ENCODE measurements at places on chromosomes 2 and 18. TPM values are rescaled to one million over a fixed set of nuclear protein-coding genes. Genes with fewer than 3 reads are reported as not detected.

DNA sequence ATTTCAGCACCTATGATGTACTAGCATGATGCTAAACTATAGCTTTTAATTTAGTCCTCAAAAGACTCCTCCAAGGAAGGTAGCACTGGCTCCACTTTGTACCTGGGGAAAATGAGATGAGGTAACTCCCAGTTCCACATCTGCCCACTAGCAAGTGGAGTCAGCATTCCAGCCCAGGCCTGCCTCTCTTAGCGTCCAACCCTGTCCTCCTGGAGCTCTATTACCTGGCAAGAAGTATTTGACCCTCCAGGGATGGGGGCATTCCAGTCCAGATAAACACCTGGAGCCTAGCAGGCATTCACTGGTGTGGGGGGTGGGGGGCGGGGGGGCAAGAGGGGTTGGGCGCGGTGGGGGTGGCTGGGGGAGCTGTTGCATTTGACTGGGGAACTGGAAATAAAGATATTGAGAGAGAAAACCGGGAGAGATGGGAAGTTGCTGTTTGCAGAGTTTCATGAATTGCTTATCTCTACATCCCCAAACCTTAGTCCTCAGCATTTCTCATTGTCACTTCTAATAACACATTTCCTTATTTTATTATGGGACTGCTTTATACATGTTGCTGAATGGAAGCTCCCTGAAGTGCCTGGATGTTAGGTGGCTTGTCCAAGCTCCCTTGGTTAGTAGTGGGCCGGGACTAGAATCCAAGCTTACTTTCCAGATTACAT, 22.0 kb upstream of the FZD5 start:
- DNase-seq = no peak

DNA sequence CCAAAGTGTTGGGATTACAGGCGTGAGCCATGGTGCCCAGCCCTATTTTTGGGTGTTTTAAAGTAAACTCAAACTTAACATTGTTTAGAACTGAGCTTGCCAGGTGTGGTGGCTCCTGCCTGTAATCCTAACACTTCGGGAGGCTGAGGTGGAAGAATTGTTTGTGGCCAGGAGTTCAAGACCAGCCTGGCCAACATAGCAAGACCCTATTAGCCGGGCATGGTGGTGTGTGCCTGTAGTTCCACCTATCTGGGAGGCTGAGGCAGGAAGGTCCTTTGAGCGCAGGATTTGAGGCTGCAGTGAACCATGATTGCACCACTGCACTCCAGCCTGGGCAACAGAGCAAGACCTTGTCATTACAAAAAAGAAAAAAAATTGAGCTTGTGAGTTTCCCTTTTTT, 17.5 kb downstream of the SFTPB start:
- DNase-seq = no peak

DNA sequence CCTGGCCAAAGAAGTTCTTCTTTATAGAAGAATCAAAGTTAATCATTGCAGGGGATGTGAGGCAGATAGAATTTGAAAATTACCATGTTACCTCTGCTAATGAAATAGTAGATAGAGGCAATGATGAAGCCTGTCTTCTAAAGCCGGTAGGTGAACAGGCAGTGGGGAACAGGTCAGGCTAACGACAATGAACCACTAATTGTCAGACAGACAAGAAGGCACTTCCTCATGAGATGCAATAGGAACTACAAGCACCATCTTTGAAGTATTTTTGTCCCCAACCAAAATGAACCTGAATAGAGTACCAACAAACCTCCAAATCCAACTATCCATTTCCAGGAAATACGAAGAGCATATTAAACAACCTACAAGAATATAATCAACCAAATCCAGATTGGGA, 41.6 kb upstream of the RAB31 start:
- no peak for DNase-seq

- no peak for DNase-seq
Observed at GRCh38 chr18:26301681-26302080, 75.4 kb downstream of the TAF4B start.

DNA sequence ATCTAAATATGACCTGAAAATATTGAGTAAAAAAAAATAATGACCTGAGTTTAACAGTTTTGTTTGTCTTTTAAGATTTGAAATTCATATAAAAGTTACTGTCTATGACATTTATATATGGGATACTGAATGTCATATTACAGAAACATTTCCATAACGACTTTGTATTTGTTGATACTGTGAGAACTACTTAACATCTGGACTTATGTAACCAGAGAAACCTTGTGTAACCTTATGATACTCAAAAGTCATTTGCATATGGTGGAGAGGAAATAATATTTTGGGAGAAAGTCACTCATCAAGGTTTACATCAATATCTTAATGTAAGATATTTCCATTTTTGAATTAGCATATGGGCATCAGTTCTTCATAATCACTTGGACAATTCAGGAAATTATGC, 12.6 kb downstream of the MFSD6 start:
- DNase-seq = no peak

DNA sequence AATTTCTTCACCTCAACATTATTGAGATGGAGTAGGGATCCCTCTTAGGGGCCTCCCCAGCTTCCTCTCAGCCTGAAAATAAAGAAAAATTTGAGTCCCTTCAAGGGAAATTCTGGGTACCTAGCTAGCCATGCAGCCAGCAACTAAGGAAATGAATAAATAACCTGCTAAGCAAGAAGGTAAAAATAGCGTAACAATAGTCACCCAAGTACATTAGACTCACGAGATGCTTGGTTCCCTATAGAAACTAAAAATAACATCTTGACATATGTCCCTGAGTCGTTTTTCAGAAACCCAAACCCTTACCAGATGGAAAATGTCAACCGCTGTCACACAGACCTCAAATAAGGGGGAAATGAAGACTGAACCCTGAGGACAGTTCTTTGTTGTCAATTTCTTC, 51.9 kb downstream of the CACNB4 start:
- DNase-seq = no peak

DNA sequence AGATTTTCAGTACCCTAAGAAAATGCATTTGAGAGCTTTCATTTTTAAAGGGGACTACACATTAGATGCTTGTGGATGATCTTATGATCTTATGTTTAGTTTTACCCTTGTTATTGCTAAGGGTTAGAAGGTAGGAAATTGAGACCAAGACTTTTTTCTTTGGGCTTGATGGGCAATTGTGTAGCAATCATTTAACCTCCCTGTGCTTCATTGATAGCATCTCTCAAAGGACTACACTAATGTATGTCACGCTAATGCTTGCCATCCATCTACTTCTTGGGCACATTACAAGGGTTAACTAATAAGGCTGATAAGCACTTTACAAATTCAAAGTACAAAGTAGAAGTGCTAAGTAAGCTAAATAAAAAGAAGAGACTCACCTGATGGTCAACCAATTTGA, 189.3 kb upstream of the LRP1B start:
- no peak for DNase-seq

DNA sequence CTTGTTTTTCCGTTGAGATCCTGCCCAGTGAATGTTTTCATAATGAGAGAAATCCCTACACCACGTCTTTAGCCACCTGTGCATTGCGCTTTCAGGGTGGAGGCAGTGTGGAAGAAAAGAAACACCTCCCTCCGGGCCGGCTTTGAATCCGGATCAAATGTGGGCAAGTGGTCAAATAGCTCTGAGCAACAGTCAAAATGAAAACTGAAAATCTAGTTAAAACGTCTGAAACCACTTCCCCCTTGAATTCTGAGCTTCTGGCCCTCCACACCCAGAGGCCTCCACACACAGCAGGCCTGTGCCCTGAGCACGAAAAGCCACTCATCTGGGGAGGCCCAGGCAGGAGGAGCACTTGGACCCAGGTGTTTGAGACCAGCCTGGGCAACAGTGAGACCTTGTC, 263.6 kb upstream of the SALL3 start:
- DNase-seq = no peak

- DNase-seq = no peak
Observed at GRCh38 chr2:120517751-120518469, 172.0 kb downstream of the INHBB start.

DNA sequence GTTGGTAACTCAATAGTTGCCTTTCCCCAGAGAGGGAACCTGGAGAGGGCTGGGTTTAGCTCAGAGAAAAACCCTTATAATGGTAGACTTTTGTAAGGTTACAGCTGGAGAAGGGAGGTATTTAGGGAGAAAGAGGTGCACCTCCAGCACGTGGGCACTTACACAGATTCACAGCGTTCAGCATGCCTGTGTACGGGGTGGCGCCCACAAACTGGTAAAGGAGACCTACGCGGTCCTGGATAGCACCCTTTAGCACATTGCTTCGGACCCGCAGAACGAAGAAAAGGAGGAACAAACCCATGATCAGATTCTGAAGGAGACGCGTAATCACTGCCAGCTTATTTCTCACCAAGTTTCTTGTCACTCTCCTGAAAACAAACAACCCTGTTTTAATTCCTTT, 14.9 kb downstream of the ABCG5 start:
- DNase-seq = no peak

DNA sequence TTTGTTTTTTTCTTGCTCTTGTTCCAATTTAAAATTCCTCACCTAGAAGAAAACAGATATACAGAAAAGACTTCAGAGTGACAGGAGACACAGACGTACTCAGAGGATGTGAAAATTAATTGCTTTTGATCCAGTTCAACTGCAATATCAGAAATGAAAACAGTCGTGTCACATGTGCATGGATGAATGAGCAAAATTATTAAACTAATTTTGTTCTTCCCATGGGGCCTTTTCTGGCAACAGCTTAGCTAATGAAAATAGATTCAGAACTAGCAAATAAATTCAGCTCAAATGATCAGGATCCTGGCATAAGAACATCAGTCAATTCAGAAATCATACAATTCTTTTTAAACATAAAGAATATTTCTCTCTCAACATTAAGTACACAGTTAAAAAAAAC, 100.5 kb downstream of the CABYR start:
- DNase-seq = no peak

The ST6GAL2 gene
- 16.3 TPM for total RNA-seq

The LRATD1 gene
- 2.6 TPM for total RNA-seq

The AKAIN1 gene
- not detected for total RNA-seq

The FAM110C gene
- 6.4 TPM for total RNA-seq

The C2orf80 gene
- not detected for total RNA-seq

The ITGB6 gene
- 14.3 TPM for total RNA-seq
